ENCODE measurements at places on chromosomes 11 and 22.

DNA sequence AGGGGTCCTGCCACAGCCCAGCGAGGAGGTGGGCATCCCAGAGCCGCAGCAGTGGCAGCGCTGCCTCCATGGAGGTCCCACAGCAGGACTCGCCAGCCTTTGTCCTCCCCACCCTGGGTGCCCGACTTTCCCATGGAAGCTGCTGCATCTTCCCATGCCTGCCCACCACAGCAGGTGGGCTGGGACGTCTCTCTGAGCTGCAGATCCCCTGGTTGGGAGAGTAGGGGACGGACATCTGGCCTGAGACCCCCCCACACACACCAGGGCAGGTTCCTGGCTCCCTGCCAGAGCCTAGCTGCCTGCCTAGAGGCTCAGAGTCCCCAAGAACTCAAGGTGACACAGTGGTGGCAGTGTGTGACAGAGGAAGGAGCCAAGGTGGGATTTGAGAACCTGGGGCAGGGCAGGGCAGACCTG lies 21.5 kb upstream of the PRR5 start:
- DNase-seq: no peak

DNA sequence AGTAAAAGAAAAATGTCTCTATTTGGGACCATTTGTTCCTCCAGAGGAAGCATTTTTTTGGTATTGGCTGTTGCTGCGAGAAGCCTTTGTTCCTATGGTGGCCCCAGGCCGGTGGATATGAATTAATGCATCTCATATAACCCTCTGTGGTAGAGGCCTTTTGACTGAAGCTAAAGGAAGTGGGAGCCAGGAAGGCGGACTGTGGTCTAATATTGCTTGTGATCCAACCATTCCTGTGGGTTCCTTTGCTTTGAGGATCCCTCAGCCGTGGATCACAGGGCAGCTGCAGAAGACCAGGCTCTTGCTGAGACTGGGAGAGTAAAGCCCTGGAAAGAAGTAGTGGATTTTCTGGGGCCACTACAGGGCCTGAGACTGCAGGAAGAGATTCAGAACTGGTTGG lies 68.3 kb upstream of the NAV2 start:
- DNase-seq: no peak

DNA sequence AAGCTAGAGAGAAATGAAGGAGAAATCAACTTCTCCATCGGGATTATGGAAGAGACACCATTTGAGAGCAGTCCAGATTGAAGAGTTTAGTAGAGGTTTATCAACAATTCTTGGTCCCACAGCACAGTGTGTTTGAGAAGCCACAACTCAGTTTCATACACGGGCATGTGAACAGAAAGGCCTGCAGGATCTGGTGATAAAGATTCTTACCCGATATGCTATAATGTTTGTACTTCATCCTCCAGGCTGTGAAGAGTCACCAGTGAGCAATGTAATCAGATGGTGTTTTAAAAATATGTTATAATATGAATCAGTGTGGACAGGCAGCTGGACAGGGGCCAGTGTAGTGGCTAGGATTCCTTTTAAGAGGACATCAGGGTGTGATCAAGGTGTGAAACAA lies 29.7 kb upstream of the VWA5A start:
- no peak for DNase-seq

DNA sequence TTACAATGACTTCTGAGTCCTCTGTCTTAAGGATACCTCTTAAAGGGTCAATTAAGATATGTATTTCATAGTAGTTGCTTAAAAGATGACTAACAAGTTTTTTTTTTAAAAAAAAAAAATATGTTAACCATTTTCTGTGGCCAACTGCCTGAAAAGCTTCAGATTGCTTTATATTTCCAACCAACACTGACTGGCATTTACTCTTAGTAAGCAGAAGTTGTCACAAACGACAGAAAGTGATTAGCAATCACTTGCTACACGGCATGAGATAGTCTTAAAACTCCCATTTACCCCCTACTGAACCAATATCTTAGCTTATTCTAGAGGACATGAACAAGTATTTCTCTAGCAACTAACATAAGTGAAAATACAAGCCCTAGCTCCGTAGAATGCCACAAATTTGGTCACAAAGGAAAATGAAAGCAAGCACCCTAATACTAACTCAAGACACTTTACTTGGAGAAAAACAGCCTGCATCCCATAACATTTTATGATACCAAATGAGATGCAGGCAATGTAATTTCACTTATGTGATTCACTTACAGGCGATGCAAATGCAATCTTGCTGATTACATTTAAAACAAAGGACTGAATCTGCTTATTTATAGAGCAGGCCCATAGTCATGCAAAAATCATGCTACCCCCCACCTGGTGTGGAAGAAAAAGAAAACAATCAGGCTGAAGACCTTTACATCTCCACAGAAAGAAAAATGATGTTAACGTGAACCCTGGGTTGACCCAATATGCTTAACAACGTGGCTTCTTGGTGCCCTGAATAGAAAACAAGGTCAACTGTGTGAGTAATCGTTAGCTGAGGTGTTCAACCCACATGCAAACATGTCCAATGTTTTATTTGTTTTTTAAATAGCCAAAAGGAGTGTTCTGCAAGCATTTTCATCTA lies 25.7 kb downstream of the MPPED2 start:
- no peak for DNase-seq

DNA sequence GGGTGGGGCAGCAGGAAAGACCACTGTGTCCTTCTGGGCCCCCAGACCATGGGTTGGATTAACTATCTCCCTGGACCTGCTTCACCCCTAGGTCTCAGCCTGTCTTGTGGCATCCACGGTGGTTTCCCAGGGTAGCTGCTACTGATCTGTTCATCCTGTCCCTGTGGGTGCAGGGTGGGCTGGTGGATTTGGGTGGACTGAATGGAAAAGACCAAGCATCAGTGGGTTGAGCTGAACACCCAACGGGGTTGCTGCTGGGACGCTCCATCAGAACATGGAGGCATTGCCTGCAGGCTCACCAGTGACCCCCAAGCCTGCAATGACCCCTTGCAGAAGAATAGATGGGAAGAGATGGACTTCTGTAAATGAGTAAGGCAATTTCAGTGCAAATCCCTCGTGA lies 812.1 kb downstream of the TBC1D22A start:
- DNase-seq: no peak

GRCh38 chr11:55949330-55949729 lies 13.1 kb upstream of the OR5I1 start:
- DNase-seq: no peak

DNA sequence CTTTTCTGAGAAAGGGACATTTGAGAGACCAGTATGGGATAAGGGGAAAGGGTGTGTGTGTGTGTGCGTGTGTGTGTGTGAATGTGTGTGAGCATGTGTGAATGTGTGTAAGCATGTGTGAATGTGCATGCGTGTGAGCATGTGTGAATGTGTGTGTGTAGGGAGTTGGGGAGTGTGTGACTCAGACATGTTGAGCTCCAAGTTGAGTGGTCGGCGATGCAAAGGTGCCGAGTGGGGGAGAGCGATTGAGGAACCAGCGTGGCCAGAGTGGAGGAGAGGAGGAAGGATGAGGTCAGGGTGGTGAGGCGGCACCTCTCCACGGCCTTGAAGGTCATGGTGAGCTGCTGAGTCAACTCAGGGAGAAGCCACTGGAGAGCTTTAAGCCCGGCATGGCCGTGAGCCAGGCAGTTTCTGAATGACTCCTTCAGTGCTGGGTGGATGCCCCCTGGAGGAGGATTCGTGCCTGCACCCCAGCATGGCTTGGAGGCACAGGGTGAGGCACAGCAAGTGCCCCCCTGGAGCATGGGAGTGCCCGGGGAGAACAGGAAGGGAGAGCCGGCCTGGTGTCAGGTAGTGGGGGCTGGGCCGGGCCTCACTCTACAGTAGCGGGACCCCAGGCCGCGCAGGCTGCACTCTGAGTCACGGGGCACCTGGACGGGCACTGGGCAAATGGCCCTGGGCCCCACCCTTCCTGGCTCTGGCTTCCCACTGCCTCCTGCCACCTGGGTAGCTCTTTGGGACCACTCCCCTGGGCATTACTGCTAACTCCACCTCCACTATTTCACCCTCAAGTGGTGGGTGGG lies 8.2 kb upstream of the CCDC88B start:
- DNase-seq: peak; percentile 79

- DNase-seq: no peak
Observed at GRCh38 chr22:42719656-42720262, 911 bp downstream of the A4GALT start.

GRCh38 chr11:92512204-92512569 lies 287.6 kb downstream of the FAT3 start:
- no peak for DNase-seq

- DNase-seq: no peak
Observed at GRCh38 chr11:113723787-113724186, 17.7 kb upstream of the TMPRSS5 start.

- no peak for DNase-seq
Observed at GRCh38 chr11:8601376-8602133, 7.5 kb upstream of the STK33 start.

- DNase-seq: no peak
Observed at GRCh38 chr11:64100360-64100759, 64.6 kb downstream of the FLRT1 start.

- no peak for DNase-seq
Observed at GRCh38 chr22:49418341-49418894, 409.3 kb downstream of the BRD1 start.

- DNase-seq: no peak
Observed at GRCh38 chr11:1165256-1166041, 7.7 kb downstream of the MUC5AC start.

- DNase-seq: no peak
Observed at GRCh38 chr22:45207981-45208664, 32.6 kb downstream of the KIAA0930 start.

DNA sequence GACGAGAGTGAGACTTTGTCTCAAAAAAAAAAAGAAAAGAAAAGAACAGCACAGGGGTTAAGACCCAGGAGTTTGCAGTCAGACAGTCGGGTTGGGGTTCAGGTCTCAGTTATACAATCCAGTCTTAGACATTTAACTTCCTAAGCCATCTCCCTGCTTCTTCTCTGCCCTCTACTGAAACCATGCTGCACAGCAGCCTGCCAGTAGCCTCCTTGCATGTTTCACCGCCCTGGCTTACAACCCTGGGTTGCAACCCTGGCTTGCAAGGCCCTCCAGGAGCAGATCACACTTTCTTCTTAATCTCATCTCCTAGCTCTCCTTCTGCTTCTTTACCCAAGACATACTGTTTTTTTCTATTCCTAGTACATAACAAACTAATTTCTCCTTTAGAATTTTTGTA lies 5.9 kb upstream of the B3GAT3 start:
- no peak for DNase-seq

DNA sequence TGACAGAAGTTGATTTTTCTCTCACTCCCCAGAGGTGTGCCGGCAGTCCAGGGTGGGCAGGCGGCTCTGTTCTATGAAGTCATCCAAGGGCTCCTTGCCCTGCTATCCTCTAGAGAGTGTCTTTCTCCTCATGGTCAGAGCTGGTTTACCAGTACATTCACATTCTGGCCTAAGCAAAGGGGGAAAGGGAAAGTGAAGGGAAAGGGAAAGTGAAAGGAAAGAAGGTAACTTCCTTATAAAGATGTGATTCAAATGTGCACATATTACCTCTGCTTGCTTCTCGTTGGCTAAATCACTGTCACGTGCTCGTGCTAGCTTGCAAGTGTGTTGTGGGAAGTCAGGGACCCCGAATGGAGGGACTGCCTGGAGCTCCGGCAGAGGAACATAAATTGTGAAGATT lies 2.9 kb upstream of the HTATIP2 start:
- no peak for DNase-seq

DNA sequence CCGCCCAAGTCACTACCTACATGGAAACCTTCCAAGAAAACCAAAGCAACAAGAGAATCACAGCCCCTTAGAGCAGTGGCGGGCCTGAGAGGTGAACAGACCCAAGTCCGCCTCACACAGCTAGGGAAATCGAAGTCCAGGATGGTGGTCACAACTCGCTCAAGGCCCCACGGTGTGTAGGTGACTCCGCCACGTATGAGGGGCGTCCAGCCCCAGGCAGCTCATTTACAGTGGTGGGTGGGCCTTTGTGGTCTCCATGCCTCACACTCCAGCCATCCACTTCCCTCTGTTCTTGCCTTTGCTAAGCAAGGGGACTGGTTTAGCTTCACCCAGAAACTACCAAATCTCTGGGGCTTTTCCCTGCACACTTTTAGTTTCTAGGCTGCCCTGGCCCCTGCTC lies 9.7 kb upstream of the TCF20 start:
- no peak for DNase-seq

- DNase-seq: no peak
Observed at GRCh38 chr11:95549301-95549700, 240.3 kb downstream of the FAM76B start.

DNA sequence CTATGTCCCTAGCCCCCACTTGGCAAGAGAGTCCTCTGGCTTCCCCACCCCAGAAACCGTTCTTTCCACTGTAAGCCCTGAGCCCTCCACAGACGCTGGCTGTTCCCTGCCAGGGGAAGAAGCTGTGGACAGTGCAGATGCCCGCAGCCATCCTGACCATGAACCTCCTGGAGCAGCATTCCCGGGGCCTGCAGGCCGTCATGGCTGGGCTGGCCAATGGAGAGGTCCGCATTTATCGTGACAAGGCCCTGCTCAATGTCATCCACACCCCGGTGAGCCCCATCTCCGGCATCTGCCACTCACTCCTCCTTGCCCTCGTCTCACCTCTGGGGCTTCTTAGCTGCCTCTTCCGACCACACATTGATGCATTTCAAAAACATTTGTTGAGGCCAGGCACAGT lies 13.2 kb downstream of the BBS1 start:
- DNase-seq: no peak

DNA sequence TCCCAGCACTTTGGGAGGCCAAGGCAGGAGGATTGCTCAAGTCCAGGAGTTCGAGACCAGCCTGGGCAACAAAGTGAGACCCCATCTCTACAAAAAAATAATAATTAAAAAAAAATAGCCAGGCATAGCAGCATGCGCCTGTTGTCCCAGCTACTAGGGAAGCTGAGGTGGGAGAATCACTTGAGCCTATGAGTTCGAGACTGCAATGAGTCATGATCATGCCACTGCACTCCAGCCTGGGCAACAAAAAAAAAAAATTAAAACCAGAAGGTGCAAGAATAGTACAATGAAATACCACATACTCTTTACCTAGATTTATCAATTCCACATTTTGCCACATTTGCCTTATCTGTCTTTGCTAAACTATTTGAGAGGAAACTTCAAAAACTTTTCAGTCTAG lies 8.2 kb downstream of the DPF2 start:
- no peak for DNase-seq

DNA sequence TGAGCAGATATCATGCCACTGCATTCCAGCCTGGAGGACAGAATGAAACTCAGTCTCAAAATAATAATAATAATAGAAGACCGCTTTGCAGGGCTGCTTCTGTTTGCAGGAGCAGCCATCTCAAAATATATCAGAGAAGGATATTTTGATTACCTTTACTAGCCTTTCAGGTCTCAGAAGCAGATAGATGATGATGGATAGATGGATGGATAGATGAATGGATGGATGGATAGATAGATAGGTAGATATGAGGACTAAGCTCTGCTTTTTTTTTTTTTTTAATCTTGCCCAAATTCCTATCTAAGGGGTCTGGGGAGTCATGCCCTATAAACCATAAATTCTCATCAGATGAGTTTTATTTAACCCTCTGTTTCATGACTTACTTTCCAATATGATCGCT lies 18.5 kb downstream of the APOBEC3H start:
- no peak for DNase-seq

DNA sequence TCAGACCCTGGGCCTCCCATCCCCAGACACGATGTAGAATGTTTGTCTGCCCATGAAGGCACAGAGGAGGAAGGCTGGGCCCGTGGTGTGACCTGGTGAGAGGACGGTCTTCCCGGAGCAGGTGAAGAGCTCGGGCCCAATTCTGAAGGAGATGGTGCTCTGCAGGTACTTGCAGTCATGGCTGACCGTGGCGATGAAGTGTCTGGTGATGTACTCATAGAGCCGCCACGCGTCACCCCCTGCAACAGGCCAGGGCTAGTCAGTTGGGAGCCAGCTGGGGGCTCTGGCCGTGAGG lies 10.0 kb upstream of the PPM1F start:
- DNase-seq: no peak

- no peak for DNase-seq
Observed at GRCh38 chr11:24661331-24661730, 164.5 kb downstream of the LUZP2 start.

All from activated T-cell treated with anti-CD3 and anti-CD28 coated beads for 48 hours (primary cell).